IPS DF 19.7 (cell line): ENCODE measurements at places on chromosomes 5 and 9.

DNA sequence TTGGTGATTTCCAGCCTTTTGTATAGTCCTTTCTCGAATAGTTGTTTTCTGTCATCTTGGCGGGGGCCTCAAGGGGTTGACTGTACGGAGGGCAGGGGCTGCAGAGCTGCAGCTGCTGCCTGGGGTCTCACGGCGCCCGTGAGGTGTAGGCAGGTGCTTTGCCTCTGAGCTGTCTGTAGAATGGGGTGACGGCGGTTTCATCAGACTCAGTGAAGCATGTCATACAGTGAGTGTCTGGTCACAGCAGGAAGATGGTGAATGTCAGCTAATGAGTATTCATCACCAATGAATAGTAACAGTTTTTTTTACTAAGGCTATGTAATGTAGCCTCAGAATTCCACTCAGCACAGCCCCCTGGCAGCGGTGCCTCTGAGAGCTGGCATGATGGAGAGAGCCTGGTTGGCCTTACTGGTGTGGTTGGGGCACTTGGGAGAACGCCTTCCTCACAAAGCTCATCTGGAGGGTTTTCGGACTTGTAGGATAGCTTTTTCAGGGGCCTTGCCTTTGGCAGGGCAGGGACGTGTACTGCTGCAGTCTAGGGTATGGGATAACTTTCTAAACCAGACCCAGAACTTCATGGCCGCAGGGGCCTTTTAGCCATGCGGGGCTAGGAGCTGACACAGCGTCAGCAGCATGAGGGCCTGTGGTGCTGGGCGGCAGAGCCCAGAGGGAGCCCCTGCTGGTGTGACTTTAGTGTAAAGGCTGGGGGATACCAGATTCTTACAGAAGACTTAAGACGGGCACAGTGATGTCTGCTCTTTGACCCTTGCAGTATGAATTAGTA lies 15.0 kb downstream of the TENT4A start:
- no peak for DNase-seq

GRCh38 chr5:5018578-5018970 lies 121.6 kb upstream of the ADAMTS16 start:
- DNase-seq: no peak

- no peak for DNase-seq
These were observed 152.8 kb upstream of the LHFPL2 start for GRCh38 chr5:78801413-78801812.

GRCh38 chr5:122608222-122608621 lies 166.7 kb upstream of the SNX2 start:
- no peak for DNase-seq

- DNase-seq: no peak
These were observed 60.5 kb upstream of the C5orf46 start for GRCh38 chr5:147966829-147967228.

DNA sequence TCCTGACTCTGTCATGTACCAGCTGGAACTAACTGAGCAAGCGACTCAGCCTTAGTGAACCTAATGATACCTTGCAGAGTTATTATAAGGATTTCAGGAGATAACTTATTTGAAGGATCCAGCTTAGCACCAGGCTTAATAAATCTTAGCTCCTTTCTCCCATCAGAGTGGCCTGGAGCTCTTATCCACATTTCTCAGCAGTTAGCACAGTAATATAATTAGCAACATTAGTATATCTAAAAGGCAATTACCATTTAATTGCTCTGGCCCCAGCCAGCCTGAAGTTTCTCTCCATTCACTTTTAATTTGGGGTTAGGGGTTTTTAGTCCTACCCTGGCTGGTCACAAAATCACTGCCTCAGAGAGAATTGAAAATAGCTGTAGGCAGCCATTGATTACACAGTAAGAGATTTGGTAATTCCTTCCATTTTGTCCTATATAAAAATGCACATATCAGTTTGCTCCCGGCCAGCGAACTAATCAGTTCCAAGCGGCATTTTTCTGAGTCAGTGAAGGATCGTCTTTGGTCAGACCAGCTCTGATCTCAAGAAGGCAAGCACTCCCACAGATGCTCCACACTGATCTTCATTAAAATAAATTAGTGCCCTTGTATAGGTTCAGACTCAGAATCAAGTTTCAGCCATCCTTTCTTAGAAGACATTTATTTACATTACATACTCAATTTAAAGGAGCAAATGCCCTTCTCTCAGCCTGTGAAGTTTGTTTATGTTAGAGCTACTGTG lies 56.6 kb downstream of the SNCAIP start:
- DNase-seq: no peak

DNA sequence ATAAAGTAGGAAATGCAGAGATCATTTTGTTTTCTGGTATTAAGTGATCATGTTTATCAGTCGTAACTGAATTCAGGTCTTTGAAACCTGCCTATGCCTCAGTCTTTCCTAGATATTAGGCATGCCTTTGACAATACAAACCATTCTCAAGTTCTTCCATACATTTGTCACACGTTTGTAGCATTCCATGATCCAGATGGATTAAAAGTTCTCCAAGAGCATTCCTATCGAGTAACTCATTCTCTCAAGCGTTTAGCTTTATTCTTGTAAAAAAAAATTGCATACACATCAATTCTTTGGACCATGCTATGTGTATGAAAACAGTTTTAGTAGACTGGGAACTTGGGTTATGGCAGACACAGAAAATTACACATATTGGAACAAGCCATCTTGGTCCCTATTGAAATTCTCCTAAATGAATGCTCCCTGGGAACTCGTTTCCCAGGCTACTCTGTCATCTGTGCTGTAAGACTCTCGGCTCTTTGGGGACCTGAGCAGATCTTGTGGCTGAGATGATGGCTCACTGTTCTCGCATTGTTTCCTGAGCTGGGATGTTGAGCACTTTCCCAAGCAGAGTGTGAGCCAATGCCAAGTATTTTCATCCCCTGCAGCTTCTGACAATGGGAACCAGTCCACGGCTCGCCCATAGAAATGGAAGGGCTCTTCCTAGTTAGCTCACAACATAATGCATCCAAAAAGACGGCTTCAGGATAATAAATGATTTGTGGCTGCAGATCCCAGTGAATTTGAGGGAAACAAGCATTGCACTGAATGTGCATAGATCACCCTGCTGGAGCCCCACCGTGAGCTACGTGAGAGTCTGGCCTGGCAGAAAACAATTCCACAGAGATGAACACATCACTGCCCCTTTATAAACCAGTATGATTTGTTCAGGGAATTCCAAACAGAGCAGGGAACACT lies 230.2 kb downstream of the IRX1 start:
- no peak for DNase-seq

DNA sequence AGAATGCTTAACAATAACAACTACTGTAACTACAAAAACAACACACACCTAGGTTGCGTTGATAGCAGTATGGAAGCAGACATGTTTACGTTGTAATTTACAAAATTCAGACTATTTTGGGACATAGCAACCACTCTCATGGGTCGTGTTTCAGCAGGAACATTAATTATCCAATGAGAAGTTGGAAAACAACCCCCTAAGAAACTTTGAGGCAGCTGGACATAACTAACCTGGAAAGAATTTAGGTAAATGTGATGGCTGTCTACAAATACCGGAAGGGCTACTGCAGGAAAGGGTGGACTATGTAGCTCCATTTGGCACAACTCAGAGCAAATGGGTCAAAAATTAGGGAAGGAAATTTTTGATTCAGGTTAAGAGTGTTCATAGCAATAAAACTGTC lies 409.3 kb downstream of the ADGRV1 start:
- no peak for DNase-seq

- no peak for DNase-seq
These were observed 417.9 kb downstream of the NR2F1-AS1 start for GRCh38 chr5:93163010-93163663.

DNA sequence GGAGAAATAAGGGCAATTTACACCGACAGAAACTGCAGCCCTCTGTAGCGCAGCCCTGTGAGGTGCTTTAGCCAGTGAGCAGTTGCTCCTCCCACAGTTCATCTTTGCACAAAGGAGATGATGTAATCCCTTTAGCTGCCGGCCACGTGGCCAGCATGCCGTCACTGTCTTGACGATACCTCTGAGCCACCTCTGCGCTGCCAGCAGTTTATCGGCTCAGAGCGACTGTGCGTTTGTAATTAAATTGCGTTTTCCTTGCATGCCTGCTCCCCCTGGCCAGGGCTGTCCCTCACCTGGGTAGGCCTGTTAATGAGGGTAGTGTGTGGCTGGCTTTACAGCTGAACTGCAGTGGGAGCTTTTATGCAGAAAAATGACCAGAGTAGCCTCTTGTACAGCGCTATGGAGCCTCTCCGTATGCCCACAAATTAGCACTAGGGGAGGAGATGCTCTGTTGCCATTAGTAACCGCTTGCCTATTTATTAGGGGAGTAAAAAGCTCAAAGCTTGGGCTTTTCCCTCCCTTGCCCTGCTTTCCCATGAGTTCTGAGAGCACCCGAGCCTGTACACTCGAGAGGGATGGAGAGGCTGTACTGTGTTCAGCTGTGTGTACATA lies 107.0 kb downstream of the TRIO start:
- DNase-seq: no peak

DNA sequence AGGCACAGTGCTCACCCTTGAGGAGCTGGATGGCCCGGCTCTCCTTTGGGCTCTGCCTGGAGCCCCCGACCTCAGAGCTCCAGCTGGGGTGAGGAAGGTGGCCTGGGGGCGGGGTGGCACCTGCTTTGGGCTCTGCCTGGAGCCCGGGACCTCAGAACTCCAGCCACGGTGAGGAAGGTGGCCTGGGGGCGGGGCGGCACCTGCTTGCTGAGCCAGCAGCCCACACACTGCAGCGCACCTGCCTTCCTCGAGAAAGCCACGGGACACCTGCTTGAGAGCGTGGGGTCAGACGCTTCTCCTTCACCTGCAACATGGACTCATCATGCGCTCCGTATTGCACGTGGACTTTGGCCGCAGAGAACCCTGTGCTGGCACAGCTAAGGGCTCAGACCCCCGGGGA lies 51.8 kb downstream of the IRX2 start:
- no peak for DNase-seq

DNA sequence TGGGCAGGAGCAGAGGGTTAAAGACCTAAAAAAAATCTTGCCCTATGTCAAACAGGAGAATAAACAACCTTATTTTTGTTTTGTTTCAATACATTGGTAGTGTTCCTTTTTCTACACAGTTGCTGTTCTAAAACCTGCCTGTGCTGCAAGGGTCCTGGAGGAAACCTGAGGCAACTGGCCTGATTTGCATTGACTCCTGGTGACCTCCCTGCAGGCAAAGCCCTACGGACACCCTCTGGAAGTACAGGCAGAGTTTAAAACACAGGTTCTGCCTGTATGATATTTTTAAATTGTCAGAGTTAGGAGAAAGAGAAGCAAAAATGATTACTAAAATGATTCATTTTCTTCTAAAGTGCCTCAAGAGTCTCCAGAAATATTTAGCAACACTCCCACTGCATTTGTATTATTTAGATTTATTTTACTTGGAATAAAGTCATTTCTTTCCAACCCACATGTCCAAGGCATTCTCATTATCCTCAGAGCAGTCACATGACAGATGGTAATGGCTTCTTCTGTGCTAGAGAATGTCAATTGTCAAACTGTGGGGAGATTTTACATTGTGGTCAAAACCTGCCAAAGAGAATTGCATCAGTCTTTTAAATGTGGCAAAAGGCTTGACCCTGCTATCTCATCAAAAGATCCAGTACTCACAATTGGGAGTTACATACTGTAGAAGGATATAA lies 559.6 kb downstream of the CETN3 start:
- no peak for DNase-seq

DNA sequence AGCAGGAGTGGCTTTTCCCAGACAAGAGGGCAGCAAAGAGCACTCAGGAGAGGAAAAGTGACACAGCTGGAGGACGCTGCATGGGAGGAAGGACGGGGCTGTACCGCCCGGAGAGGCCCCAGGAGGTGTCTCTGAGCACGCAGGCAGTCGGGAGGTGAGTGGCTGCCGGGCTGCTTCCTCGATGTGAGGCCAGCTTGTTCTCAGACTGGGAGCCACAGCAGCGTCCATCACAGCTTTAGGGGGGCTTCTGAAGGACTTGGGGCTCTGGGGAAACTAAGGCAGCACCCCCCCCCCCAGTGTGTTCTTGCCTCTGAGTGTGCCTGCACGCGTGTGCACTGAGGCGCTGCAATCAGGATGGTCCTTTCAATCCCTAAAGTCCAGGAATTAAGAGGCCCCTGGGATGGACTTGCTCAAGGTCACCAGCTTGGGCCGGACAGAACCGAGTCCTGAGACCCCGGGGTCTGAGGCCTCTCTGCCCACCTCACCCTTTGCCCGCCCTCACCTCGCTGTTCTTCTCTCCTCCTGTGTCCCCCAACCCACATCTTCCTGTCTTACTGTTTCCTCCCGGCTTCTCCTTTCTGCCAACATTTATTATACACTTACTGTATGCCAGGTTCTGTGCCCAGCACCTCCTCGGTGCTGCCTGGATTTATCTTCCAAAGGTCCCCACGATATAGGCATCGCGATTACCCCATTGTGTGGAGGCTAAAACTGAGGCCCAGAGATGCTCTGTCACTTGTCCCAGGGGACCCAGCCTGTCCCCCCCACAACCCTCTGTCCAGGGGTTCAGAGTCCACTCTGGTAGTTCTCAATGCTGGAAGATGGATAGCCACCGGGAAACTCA lies 32.9 kb downstream of the FAM163B start:
- no peak for DNase-seq

- no peak for DNase-seq
These were observed 107.8 kb upstream of the NR4A3 start for GRCh38 chr9:99713838-99714306.

DNA sequence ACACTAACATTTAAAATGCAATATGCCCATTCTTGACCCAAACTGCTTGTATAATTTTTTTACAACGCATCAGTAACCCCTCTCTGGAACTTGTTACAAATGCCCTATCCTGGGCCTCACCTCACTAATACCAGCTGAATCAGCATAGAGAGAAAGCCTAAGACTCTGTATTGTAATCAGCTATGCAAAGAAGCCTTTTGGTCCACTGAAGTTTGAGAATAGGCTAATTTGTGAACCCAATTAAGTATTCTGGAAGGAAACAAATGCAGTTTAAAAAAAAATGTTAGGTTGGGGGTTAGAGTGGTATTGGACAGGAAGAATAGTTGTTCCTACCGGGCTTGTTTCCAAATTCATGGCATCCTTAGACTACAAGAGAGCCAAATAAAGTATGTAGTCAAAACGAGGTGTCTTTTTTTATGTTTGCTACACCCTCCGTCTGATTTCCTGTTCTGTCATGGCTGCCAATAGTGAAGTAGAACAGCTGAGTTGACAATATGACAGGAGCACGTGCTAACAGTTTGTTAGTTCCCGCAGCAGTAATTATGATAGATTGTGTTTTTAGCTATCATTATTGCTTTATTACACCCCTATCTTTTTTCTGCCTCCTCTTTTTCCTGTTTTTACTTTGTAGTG lies 1048.7 kb upstream of the NUDT12 start:
- DNase-seq: no peak

DNA sequence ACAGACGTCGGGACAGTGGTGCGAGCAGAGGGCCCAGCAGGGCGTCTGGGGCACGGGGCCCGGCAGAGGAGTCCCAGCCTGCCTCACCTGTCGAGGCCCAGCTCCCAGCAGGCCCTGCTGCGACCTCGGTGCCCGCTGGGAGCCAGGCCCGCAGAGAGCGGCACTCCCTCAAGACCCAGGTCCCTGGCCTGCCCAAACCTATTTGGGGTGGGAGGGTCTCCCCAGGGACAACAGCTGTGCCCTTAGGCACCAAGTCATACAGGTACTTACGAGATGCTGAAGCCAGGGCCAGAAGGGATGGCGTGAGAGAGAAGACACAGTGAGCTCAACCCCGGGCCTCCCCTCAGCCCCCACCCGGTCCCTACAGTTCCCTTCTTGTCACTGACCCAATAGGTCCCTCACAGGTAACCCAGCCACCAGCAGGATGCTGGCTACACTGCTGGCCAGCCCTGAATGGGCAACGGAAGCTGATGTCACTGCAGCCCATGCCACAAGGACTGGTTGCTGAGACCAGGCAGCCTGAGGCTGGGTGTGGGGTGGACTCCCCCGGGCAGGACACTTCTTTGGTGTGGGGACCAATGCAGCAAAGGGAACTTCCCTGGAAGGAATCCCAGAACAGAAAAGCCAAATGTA lies 3.7 kb downstream of the NSMF start:
- DNase-seq: no peak
